Urothelium cell line (cell line): ENCODE measurements at places on chromosomes 2 and 18.

DNA sequence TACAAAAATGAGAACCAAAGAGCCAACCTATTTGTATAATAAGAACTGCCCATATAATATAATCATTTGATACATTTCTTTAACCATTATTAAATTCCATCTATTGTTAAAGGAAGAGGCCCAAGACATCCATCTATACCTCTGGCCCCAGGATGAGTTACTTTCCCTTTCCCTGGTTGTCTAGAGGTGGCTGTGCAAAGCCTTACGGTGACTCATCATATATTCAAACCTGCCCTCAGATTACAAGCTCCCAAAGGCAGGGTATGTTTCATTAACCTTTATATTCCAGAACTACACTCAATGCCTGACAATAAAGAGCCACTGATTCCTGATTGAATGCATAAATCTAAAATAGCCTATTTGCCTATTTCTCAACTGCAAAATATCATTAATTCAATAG is 105.8 kb upstream of the PID1 start:
- DNase-seq, result no peak

DNA sequence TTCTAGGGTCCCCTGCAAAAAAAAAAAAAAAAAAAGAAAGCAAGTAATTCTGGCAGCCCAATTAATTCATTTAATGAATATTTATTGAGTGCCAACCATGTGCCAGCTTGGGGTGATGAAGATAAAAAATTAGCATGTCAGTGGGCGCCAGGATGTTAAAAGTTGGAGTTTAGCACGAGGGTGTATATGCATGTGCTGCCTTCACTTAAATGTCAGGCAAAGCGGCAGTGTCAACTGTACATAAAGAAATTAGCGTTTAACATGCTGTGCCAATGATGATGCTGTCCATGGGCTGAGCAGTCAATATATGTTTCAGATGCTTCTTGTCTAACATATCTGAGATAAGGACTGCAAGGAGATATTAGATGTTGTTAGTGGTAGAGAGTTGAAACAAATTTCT is 49.5 kb downstream of the ASAP2 start:
- no peak for DNase-seq

- no peak for DNase-seq
Observed at GRCh38 chr18:23689031-23689615, at the start of gene LAMA3. LAMA3 (plus strand) TSS chr18:23689453; CDS start chr18:23689684, 231 bp downstream.

DNA sequence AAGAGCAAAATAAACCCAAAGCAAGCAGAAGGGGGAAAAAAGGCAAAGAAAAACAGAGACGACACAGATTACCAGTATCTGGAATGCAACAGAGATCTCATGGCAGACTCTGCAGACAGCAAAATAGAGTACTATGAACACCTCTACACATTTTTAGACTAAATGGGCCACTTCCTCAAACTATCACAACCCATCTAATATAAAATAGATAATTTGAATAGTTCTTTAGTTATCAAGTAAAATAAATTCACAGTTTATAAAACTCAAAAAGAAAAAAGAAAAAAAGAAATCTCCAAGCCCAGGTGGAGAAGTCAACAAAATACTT is 16.6 kb downstream of the SESTD1 start:
- no peak for DNase-seq

GRCh38 chr18:26464128-26465011 is 84.0 kb downstream of the KCTD1 start:
- no peak for DNase-seq

- no peak for DNase-seq
Observed at GRCh38 chr2:37581433-37581832, 90.0 kb downstream of the CDC42EP3 start.
